ENCODE measurements at places on chromosomes 11 and 22. TPM values are rescaled to one million over a fixed set of nuclear protein-coding genes. Genes with fewer than 3 reads are reported as not detected.
A peak's percentile ranks its signal among the peaks of the same experiment; 100 is the strongest.

DNA sequence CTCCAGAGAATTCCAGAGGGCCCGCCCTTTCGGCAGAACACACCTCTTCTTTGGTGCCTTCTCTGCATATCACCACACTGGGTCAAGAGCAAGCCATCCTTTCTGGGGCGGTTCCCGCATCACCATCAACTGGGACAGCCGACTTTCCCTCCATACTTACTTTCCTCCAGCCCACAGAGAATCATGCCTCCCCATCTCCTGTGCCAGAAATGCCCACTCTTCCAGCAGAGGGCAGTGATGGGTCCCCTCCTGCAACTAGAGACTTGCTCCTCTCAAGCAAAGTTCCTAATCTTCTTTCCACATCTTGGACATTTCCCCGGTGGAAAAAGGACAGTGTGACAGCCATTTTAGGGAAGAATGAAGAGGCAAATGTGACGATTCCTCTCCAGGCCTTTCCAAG lies 157.7 kb downstream of the C11orf91 start:
- DNase-seq: peak; percentile 54

DNA sequence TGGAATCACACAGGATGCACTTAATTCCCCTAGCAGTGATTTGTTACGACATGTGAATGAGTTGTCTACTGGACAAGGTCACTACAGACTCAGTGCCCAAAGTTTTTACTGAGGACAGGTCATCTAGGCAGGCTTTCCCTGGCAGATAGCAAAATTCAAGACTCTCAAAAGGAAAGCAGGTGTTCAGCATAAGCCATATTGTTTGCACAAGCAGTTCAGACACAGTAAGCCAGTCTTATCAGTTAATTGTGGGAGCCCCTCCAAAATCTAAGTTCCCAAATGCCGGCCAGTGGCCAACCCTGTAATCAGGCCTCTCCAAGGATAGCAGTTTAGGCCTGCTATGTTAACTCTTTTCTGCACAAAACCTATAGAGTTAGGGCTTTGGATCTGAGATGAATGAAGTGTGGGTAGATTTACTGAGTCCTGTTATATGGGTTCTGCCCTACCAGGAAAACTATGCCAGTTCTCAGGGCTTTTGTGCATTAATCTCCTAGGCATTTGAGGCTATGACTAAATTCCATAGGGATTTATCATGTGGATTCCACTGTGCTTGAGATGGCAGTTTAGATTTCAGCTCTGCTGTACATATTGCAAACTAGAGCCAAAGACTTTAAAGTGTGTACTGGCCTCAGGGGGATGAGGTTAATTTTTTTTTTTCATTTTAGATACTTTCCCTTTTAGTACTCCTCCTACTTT lies 4.8 kb upstream of the ARHGEF12 start:
- peak; percentile 96 for DNase-seq

DNHD1 gene
- 6.7 TPM for total RNA-seq

LRRC4C gene
- total RNA-seq: 0.27 TPM

BCR gene
- total RNA-seq: 37.3 TPM

RFPL2 gene
- not detected for total RNA-seq

DNA sequence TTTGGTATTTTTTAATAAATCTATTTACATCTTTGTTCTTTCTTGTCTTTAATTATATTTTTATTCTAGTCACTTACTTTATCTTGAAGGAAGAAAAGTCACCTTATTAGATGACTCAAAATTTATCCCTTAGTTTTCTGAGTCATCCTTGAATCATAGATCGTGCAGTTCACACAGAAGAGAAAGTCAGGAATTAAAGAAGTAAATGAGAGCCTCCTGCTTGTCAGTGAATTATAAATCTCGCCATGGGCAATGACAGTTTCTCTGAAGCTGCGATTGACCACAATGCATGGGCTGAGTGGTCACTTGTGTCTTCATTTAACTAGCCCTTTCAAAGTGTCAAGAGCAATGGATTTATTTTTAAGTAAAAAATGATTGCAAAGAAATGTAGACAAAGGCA lies 91.2 kb downstream of the LUZP2 start:
- DNase-seq: peak; percentile 45

LRRC55 gene
- total RNA-seq: not detected

DNA sequence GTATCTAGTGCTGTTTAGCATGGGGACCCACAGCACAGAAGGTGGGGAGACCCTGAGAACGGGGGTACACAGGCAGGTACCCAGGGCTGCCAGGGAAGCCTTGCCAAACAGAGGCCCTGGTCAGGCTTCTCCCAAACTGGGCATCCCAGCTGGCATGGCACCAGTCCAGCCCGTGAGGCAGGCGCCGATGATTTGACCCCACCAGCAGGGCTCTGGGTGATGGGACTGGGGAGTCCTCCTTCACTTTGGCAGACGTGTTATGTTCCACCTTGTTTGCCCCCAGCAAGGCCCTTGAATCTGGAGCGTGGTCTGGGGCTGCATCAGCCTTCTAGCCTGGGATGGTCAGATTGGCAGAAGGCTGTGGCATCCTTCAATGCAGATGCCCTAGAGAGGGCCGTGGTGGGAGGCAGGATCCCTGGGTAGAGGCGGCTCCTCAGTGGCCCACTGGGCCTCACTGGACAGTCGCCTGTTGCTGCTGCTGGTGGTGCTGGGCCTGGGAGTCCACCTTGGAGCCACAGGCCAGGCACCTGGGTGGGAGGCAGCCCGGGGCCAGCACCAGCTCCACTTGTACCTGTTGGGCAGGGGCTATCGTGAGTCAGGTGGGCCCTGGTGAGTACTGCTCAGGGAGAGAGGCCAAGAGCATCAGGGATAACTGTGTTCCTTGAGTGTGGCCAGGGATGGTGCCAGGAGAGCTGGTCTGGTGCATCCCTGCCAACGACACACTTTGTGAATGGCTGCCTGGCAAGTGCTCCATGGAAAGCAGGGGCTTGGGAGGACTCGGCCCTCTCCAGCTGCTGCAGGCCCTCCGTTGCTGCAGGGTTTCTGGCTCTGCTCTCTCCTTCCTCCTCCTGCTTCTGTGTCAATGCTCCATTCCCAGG lies 3.3 kb downstream of the ADORA2A start:
- no peak for DNase-seq

MIEF1 gene
- total RNA-seq: 27.7 TPM

DNA sequence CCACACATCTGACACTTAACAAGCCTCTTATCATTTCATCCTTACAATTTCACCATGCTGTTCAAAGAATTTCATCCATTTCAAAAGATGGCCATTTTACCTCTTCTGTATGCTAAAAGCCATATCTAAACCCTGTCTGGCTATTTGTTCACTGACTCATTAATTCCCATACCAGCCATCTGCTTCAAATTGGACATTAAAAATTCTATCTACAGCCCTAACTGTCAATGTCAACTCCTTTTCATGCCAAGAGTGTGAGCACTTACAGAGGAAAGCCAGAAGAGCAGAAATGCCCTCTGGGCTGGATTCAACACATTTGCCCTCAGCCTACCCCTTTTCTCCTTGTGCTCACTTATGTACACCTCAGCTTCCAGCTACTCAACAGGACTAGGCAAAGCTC lies 59.2 kb downstream of the SYTL2 start:
- peak; percentile 9 for DNase-seq

DNA sequence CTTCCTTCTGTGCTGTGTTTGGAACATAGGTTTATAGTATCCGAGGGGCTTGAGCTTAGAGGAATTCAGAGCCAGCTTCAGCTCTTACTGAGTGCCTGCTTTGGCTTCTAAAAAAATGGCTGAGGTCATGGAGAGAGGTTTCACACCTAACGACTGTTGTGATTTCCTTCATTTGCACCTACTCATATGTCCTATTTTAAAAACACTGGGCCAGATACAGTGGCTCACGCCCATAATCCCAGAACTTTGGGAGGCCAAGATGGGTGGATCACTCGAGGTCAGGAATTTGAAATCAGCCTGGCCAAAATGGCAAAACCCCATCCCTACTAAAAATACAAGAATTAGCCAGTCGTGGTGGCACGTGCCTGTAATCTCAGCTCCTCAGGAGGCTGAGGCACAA lies 38.3 kb upstream of the SYT13 start:
- DNase-seq: no peak

DNA sequence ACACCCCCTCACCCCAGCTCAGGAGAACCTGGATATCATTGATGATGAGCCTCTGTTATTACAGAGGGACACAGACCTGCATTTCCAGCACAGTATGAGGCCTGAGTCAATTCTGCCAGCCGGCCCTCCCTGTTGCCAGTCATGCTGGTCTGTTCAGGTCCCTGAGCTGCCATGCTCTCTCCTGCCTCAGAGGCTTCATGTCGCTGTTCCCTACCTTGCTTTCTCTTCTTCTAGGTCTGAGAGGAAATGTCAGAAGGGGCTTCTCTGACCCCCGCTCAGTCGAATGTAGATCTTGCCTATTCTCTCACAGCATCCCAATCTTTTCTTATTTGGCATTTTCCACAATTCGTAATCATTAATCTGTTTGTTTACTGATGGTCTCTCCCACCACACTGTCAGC lies 21.8 kb upstream of the ABCC8 start:
- DNase-seq: no peak
